CD4-positive, alpha-beta T cell (primary cell): ENCODE measurements at places on chromosomes 4 and X. TPM values are rescaled to one million over a fixed set of nuclear protein-coding genes. Genes with fewer than 3 reads are reported as not detected.

- DNase-seq = no peak
Measured at GRCh38 chr4:115310641-115311040, 197.2 kb upstream of the NDST4 start.

DNA sequence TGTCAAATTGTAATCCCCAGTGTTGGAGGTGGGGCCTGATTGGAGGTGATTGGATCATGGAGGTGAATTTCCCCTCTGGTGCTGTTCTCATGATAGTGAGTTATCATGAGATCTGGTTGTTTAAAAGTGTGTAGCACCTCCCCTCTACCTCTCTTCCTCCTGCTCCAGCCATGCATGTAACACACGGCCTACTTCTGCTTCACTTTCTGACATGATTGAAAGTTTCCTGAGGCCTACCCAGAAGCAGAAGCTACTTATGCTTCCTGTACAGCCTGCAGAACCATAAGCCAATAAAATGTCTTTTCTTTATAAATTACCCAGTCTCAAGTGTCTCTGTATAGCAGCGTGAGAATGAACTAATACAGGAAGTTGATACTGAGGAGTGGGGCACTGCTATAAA is 61.7 kb upstream of the DDX60 start:
- DNase-seq = no peak

DNA sequence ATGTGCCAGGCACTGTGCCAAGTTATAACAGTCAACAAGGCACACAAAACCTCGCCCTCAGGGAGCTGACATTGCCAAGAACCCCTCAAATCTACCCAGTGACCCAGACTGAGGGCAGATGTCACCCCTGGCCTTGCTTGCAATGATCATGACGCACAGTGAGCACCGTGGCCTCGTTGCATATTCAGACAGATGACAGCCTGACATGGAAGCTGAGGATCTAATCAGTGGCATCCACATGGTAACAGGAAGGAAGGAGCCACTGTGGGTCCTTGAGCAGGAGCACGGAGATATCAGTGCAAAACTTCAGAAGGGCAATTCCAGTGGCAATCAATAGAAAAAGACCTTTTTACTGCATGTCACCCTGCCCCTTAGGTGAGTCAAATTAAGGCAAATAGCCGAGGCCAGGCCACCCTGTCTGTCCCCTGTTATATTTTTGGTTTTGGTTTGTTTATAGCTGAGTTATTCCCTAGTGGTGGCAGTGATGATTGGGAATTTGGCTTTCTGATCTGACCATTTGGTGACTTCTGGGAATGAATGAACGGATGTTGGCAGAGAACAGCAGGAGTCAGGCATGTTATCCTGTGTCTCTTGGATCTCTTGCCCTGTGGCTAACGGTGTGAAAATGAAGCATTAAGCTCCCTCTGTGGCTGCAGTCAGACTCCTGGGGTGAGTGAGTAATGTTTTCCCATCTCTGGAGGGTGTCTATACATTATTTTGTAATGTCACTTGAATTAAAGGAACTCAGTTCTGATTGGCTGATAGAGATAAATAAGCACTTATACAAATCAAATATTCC is 20.4 kb downstream of the WDR13 start:
- no peak for DNase-seq

DNA sequence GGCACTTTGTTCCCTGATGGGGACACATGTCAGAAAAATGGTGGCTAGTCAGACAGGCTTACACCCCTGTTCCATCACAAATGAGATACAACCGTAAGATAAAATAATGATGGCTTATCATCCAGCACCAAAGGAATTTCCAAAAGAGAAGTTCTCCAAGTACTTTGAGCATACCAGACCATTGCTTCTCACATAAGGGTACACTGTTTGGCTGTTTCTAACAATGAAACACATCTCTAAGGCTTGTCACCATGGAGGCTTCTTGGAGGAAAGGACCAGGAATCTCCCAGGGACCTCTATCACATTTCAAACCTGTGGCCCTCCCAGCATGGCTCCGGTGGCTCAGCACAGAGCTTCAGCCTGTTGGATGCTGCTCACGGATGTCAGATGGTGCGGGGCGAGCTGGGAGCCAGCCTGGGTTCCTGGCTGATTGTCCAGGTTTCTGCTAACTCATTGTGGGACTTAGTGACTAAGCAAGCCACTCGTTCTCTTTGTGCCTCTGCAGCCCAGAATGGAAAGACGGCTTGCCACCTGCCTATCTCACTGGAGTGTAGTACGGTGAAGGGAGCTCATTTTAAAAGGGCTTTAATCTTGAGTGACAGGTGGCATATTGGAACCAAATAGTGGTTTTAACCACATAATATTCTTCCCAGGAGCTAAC is 54.5 kb downstream of the FHDC1 start:
- no peak for DNase-seq

GRCh38 chr4:94302191-94302590 is 40.4 kb downstream of the HPGDS start:
- no peak for DNase-seq

GPR173 gene
- total RNA-seq = not detected

CD99 gene
- total RNA-seq = 184 TPM

BLOC1S4 gene
- total RNA-seq = 24.6 TPM
